GM12891 (cell line): ENCODE measurements at places on chromosomes 7 and 10.

- DNase-seq = no peak
Observed at GRCh38 chr7:2373124-2373556, 18.5 kb downstream of the EIF3B start.

GRCh38 chr7:142463401-142463850 is 205.6 kb upstream of the PRSS58 start:
- no peak for DNase-seq

DNA sequence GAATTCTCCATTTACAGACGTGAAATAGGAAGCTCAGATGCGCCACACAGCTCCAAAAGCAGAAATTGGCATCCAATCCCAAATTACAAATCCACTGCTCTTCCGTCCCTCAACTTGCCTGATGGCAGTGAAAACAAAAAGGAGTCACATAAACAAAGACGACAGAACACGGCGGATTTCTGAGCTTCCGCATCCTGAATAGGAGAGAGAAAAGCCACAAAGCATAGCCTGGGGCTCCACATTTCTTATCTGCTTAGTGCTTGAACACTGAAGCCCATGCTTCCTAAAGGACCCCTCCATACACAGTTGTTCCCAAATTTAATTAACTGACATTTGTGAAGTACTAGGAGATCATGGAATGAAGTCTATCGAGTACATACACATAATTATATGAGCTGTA is 32.6 kb downstream of the BEND7 start:
- no peak for DNase-seq

DNA sequence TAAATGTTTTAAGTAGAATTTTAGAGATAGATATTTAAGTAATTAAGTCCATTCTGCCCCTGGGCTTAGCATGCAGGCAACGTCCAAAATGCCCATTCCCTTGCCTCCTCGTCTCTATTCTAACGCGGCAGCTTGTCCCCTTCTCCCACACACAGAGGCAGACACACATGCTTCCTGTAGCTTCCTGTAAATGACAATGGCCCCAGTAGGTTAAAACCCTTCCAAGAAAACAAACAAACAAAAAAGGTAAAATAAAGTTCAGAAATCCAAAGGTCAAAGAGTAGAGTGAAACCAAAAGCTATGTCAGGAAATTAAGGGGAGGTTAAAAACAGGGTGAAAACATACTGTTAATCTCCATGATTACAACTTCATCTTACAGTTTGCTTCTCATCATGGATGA is 857.6 kb downstream of the GATA3 start:
- no peak for DNase-seq

GRCh38 chr10:60446851-60447250 is 57.2 kb upstream of the ANK3 start:
- DNase-seq = no peak

- DNase-seq = no peak
Observed at GRCh38 chr10:50438049-50438936, 185.5 kb downstream of the SGMS1 start.

- DNase-seq = no peak
Observed at GRCh38 chr10:51313773-51314478, 239.6 kb downstream of the PRKG1 start.

GRCh38 chr7:104983578-104984539 is 30.1 kb upstream of the KMT2E start:
- DNase-seq = peak; percentile 66

DNA sequence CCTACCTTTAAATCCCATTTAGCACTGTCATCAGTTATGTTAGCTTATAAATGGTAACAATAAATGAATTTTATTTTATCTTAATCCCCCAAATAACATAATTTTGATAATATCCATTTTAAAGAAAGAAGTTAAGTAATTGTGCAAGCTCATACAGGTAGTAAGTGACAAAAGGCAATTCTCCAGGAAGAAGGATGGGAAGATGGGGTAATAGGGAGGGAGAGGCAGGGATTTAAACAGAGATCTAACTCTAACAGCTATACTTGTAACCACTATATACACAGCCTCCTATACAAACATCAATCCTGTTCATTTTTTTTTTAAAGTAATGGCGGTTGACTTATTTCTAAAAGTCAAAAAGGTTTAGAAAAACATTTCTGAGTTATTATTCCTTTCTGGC is 119.4 kb downstream of the SGMS1 start:
- DNase-seq = no peak

DNA sequence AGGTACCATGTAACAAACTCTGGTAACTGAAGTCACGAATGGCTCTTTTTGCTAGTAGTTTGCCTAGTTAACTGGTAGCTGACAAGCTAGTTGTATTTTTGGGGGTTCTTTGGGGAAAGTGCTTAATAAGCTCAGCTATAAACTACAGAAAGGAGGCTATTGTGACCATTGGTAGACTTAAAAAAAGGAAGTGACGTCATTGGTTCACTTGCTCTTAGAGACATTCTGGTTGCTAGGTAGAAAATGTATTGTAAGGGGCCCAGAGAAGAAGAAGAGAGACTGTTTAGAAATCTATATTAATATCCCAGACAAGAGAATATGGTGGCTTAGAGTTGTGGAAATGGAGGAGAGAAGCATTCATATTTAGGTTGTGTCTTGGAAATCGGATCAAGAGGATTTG is 103.0 kb downstream of the NXPH1 start:
- no peak for DNase-seq

- DNase-seq = no peak
Observed at GRCh38 chr10:8418631-8419030, 364.1 kb downstream of the GATA3 start.

DNA sequence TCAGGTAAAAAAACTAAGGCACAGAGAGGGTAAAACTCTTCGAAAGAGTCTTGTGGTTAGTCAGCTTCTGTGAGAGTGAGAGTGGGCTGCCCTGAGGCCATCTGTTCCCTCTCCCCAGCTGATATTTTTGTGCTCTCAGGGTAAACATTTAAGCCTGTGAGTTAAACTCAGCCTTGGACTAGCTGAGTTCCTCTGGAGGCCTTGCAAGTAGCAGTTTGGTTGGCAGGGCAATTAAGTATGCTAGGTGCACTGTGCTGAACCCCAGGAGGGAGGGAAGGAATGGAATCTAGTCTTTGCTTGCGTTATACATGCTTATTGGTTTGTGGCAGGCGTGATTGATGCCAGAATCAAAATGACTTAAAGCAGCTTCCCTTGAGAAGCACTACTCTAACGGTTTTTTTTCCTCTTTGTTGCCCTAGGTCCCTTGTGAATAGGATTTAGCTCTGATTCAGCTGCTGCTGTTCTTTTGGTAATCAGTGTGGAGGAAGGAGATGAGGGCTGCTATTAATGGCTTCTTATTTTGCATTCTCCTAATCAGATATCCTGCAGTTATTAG is 140.2 kb downstream of the AUTS2 start:
- no peak for DNase-seq

DNA sequence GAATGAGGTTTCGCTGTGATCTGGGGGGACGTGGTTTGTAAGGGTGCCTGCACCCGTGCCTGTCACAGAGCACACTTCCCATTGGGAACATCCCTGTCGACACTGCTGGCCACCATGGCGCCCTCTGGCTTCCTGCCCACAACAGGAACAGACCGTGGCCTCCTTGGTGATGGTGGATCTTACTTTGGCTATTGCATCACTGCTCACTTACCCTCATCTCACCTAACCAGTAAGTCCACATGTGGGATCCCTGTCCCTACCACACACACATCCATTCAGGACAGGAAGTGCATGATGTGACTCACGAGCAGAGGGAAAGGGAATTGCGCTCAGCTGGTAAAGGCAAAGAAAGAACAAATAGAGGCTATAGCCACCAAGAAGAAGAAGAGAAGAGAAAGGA is 26.2 kb upstream of the SEC61G start:
- DNase-seq = no peak

GRCh38 chr7:101538596-101539459 is 90.3 kb downstream of the MYL10 start:
- DNase-seq = peak; percentile 85

- DNase-seq = no peak
Observed at GRCh38 chr10:108336836-108337235, 1172.3 kb upstream of the SORCS1 start.
